Heart right ventricle (tissue), 16 donors: ENCODE measurements at places on chromosomes 13 and 19. TPM values are rescaled to one million over a fixed set of nuclear protein-coding genes. Genes with fewer than 3 reads are reported as not detected.

DNA sequence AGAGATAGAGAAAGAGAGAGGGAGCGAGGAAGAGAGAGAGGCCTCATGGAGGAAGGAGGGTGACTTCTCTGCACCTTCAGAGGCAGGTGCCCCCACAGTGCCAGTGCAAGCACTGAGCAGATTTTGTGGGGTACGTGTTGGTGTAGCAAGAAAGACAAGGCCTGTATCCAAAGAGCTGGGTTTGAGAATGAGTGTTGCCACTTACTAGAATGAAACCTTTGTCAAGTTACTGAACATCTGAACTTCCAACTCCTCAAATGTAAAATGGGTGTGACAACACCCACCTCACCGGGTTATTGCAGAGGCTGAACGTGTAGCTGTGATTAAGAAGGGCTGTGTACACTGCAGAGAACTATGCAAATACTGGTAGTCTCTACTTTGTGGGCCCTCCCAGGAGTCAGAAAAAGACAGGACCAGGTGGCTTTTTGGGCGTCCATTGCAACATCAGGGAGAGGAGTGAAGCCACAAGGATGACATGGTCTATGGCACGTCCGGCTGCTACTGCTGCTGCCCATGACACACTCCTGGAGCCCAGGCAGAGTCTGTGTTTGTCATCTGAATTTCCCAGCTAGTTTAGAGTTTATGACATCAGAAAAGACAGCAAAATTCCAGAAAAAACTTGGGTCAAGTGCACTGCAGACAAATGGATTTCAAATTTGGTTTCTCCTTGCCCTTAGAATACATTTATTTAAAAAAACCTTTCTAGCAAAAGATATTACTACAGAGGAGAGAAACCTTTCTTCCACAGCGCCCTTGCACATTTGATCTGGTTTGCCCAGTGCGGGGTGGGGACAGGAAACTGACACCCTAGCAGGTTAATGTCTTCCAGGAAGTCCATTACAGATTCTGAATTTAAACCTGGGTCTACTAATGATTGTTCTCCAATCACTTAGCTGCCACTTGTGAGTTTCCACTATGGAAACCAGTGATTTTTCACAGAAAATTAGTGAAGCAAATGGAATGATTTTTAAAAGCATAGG, 54.0 kb upstream of the ATP12A start:
- H3K4me3 ChIP-seq, result no peak overlapping the region
- H3K4me1 ChIP-seq, result no peaks in the 10 kb centered on the region
- no peak for DNase-seq

DNA sequence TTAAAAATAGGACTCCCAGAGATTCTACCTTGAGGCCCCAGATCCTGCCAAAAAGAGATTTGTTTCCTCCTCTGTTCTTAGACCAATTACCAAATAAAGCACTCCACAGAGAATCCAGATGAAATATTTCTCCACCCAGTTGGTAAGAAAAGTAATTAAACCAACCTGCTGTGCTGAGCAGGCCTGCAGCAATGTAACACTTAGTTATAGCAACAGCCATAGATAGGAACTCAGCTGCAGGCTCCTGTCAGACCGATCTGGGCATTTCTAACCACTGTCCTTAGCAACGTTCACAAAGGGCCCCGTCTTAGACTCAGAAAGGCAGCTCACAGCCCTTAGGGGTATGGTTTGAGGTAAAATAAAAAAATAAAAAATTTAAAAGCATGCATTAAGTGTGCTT, 271.1 kb downstream of the KCNRG start:
- H3K4me1 ChIP-seq, result no peaks in the 10 kb centered on the region
- H3K27ac ChIP-seq, result no peak overlapping the region
- H3K4me3 ChIP-seq, result no peak overlapping the region
- H3K27me3 ChIP-seq, result no peaks in the 10 kb centered on the region
- DNase-seq, result no peak

DNA sequence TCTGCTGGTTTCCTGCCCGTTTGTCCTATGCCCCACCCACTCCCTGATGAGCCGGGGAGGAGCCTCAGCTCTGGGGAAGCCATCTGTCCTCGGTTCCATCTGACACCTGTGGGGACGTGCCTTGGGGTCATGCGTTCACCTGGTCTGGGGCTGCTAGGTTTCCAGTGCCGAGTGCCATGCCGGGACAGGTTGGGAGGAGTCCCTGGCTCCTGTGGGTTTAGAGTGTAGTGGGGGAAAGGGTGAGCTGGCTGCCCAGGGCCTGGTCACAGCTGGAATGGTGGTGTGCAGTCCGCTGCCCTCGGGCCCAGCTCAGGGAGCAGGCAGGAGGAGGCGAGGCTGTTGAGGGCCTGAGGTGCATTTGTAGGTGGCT, 2.5 kb downstream of the KDM4B start:
- H3K27me3 ChIP-seq, result no peaks in the 10 kb centered on the region
- H3K36me3 ChIP-seq, result no peaks in the 10 kb centered on the region
- no peak for DNase-seq
- H3K4me1 ChIP-seq, result peaks cover 67% of the 10 kb centered on the region

Gene ZNF560
- total RNA-seq, result not detected

Gene TINCR
- total RNA-seq, result not detected
